DMS153 (cell line): ENCODE measurements at places on chromosomes 5 and 9.

- no peak for DNase-seq
Observed at GRCh38 chr5:138884554-138884953, 9.4 kb upstream of the LRRTM2 start.

- DNase-seq = no peak
Observed at GRCh38 chr5:64576250-64576649, 70.4 kb downstream of the RGS7BP start.

GRCh38 chr5:96149546-96149945 lies 187.9 kb upstream of the ELL2 start:
- no peak for DNase-seq

DNA sequence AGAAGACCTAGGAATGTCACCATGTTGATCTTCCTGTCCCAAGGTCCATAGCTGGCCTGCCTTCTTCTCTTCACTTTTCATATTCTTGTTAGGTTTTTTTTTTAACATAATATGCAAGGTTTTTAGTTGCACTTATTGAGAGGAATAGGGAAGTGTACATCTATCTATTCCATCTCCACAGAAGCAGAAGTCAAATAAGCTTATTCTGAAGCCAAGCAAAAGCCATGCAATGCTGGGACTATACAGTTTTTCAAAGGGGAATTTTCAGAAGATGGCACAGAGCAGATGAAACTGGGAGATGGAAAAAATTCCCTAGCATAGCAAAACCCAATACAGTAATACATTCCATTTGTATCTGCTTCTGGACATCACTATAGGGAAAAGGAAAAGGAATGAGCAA lies 447.6 kb downstream of the GADD45G start:
- DNase-seq = no peak

DNA sequence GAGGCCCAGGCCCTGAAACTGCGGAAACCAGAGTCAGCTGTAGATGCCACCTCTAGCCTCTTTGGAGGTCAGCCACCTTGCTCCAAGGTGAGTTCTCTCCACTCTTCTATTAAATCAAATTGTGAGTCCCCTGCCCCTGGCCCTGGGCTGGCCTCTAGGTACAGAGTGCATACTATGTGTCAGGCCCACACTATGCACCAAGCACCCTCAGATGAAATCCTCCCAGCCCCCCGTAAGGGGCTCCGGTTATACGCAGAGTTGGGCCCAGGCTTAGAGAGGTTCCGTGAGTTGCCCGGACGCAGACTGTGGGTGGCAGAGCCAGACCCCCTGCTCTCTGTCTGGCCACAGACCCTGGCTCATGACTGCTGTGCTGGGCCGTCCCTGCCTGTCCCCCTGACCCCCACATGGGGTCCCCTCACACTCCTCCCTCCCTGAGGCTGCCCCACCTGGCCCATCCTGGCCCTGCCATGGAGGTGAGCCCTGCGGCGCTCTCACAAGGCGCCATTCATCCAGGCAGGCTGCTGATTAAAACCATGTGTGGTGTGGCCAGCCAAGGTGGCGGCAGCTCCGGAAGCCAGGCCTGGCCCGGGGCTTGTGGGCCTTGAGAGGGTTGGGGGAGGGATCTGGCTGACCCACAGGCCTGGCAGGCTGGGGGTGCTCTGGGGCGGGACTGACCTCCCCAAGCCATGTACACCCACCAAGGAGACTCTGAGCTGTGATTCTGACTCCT lies 65.5 kb upstream of the SYNPO start:
- no peak for DNase-seq

DNA sequence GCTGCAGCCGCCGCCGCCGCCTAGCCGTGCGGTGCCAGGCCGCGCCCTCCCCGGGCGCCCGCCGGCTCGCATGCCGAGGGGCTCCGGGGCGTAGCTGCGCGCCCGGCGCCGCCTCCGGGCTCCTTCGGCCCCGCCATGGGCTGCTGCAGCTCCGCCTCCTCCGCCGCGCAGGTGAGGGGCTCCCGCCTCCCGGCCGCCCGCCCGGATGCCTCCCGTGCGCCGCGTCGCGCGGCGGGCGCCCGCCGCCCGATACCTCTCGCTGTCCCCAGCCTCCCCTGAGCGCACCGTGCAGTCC lies 230 bp downstream of the SLC44A1 start:
- DNase-seq = no peak

DNA sequence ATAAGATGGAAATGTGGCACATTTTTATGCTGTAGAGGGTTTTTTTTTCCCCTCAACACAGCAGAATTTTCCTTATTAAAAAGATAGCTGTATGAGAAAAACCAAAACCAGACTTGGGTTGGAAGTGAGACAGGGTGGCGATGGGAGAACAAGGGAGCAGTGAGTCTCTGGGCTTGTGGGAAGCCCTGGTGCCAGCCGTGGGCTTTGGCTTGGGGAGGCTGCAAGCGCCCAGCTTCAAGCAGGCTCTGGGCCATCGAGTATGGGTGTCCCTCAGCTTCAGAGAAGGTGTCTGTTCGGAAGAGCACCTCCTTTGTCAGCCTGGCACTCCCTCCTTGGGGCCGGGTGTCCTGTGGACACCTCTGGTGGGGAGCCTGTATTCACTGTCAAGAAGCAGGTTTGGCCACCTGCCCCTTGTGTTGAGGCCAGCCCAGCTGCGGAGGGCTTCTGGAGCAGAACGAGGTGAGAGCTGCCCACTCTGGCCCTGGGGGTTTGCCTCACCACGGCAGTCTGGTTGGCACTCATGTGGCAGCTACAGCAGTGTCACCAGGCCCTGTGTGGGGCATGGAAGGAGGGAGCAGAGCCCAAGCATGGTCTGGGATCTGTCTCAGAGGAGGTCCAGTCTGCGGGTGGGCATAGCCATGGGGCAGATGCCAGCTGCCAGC lies 37.6 kb upstream of the ANGPTL2 start:
- no peak for DNase-seq

GRCh38 chr5:126357585-126358342 lies 65.4 kb upstream of the GRAMD2B start:
- no peak for DNase-seq

DNA sequence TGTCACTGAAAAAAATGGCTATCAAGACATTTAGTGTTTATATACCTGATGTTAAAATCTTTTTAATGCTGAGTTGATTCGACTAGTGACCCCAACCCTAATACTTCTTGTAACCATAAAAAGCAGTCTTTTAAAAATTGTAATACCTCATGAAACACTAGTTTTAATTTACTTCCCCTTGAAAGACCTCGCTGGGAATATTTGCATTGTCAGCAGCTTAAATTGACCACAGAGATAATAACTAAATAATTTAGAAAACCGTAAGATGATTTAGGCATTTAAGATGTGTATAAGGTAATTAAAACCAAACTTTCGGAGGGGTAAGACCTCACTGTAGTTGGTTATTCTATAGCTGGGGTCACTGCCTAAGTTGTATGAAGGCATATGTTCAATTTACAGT lies 89.8 kb downstream of the FGF10 start:
- no peak for DNase-seq

DNA sequence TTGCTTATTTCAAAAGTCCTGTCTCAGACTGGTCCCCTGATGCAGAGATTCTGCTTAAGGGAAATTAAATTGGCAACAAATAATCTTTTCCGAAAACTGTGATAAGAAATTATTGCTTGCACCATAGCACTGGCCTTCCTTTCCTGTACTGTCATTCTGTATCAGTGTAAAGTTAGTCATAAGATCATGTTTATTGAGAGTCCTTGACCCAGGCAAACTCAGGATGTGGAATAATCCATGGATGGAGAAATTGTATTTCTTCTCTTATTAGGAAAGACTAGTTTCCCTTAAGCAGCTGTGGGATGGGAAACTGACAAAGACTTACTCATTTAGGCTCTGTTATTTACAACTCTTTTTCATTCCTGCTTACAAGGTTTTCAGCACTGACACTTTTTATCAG lies 83.0 kb upstream of the RANBP6 start:
- no peak for DNase-seq

DNA sequence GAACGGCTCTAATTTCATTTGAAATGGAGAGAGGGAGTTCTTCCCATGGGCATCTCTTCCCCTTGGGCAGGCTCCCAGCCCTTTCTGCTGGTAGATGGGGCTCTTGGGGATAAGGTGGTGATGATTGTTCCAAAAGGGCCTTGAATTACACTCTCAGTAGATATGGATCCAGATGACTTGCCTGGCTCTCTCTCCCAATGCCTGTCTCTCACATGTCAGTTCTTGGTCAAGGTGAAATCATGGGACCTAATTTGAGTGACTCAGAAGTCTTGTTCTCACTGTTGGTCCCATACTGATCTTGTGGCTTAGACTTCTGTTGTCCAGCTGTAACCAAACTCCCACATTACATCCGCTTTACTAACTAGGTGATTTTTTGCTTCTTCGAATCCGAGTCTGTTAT lies 317.0 kb upstream of the RFX3 start:
- no peak for DNase-seq

DNA sequence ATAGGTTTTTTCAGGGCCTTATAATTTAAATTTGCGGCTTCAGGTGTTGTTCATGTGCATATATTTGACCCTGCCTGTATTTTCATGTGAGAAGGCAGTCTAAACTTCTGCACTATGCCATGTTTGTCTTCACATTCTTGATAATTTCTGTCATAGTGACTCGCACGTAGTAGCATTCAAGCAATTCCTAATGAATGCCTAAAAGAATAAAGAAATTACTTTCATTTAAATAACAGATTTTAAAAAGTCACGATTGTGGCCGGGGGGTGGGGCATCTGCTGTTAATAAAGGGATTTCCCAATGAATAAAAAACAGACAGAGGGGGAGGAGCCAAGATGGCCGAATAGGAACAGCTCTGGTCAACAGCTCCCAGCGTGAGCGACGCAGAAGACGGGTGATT lies 318.0 kb downstream of the ADAMTS6 start:
- no peak for DNase-seq

DNA sequence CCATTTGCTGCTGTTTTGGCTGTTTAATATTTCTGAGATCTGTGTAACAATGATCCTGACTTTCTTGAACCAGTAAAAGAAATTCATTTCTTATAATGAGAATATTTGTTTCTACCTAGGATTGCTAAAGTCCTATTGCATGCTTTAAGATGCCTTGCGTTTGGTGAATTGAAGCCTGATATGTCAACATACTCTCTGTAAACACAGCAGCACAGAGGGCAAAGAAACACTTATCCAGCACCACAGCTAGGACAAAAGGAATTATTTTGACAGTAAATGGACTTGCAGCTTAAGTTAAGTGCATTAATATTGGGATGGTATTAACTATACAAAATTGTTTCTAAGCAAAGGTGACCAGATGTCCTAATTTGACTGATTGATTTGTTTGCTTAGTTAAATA lies 2031.2 kb upstream of the CDH6 start:
- peak; percentile 75 for DNase-seq

GRCh38 chr5:175202463-175203068 lies 241.4 kb downstream of the DRD1 start:
- peak; percentile 3 for DNase-seq

DNA sequence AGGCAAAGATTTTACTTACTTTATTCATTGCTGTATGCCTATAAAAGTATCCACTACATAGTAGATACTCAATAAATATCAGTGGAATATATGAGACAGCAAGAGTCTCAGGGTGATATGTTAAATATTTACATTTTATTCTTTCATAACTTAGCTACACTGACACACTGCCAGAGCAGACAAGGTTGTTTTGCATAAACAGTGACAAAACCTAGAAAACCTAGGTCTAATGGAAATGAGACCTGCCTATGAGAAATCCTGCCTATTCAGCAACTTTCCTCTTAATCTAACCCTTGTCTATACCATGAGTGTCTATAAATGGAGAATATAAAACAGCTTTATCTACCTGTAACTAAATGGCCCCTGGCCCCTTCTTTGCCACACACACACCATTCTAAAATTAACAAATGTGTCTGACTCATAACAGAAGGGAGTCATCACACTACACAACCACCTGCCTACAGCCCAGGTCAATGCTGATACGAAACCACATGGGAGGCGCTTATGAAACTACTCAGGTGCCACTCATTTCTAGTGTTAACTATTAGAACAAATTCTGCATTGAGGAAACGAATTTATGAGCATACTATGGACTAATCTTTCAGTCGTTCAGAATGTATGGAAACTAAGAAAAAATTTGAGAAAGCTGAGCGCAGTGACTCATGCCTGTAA lies 60.3 kb downstream of the UBAP2 start:
- DNase-seq = no peak

DNA sequence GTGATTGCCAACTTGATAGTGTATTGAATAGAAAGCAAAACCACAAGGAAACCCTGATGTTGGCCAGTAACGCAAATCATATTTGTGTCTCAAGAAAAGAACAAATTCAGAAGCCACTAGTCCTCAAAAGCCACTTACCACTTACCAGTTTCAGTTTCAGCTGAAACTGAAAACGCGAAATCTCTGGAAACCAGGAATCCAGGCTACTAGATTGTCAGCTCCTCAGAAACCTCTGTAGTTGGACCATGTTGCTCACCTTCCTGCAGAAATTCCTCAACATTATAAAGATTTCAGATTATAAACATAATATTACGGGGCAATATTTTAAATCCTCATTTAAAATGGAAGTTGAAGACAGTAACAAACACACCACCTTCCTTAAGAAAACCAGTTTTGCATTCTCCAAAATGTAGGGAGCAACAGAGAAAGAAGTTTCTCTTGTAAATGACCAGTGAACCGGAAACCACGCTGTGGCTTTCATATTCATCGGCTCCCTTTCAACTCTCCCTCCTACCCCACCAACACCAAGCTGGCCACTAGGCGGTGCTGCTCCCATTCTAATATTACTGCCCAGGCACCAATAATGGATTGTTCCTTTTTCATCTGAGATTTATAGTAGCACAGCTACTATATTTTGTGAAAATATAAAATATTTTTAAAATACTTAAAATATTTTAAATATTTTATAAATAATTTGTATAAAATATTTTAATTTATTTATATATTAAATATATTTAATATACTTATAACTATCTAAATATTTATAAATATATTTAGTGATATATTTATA lies 8.7 kb upstream of the TMED7 start:
- peak; percentile 9 for DNase-seq

GRCh38 chr5:67549296-67549618 lies 352.7 kb upstream of the CD180 start:
- DNase-seq = no peak

GRCh38 chr9:119053070-119053469 lies 316.2 kb downstream of the BRINP1 start:
- DNase-seq = no peak

GRCh38 chr9:124342402-124342775 lies 72.9 kb downstream of the PSMB7 start:
- DNase-seq = no peak

GRCh38 chr5:160903076-160903475 lies 51.1 kb upstream of the ATP10B start:
- DNase-seq = no peak

GRCh38 chr9:72334658-72335337 lies 30.2 kb downstream of the ZFAND5 start:
- DNase-seq = no peak

- no peak for DNase-seq
Observed at GRCh38 chr5:117943541-117943940, 1044.8 kb downstream of the DTWD2 start.
